Memory B cell (primary cell): ENCODE measurements at places on chromosomes 12 and 14.

- no peaks in the 10 kb centered on the region for H3K36me3 ChIP-seq
- DNase-seq = no peak
- H3K4me3 ChIP-seq = no peak overlapping the region
Measured at GRCh38 chr14:38868399-38869290, 234.4 kb downstream of the SEC23A start.

DNA sequence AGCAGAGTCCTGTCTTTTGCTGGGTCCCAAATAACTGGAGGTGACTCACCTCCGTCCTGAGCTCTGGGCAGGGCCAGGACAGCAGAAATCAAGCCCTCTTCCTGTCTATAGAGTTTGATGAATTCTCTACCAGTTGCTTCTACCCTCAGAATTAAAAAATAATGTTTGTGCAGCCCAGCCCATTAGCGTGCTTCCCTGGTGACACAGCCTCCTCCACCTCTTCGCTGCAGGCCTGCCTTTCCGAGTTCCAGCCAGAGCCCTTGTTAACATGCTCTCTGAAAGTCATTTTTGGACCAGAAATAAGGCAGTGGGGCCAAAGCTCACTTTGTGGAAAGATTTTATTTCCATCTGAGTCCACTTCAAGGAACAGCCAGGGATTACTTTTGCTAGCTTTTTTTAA is 94.0 kb downstream of the TBX5 start:
- H3K27me3 ChIP-seq = no peaks in the 10 kb centered on the region
- DNase-seq = no peak
- no peaks in the 10 kb centered on the region for H3K4me1 ChIP-seq
- no peaks in the 10 kb centered on the region for H3K36me3 ChIP-seq
- H3K27ac ChIP-seq = no peak overlapping the region

GRCh38 chr12:105281694-105282049 is 45.7 kb upstream of the APPL2 start:
- peaks cover 11% of the 10 kb centered on the region for H3K27me3 ChIP-seq
- H3K36me3 ChIP-seq = no peaks in the 10 kb centered on the region
- H3K4me3 ChIP-seq = no peak overlapping the region
- no peaks in the 10 kb centered on the region for H3K4me1 ChIP-seq

DNA sequence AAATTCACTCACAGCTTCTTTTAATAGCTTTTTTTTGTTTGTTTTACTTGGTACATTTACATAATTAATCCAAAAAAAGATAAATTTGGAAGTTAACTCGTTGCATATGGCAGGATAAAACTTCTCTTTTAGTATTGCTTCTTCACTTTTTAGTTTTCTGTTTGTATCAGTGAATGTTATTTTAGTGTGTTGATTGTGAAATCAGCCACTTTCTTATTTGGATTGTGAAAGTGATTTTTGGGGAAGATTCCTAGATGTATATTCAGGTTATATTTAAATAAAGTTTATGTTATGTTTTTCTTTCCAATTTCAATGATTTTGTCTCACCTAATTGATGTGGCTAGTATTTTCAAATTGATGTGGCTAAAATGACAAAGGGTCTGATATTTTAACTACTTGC is 693.9 kb upstream of the MGAT4C start:
- no peaks in the 10 kb centered on the region for H3K36me3 ChIP-seq
- H3K4me1 ChIP-seq = no peaks in the 10 kb centered on the region
- H3K27ac ChIP-seq = no peak overlapping the region
- no peaks in the 10 kb centered on the region for H3K27me3 ChIP-seq
- H3K4me3 ChIP-seq = no peak overlapping the region

DNA sequence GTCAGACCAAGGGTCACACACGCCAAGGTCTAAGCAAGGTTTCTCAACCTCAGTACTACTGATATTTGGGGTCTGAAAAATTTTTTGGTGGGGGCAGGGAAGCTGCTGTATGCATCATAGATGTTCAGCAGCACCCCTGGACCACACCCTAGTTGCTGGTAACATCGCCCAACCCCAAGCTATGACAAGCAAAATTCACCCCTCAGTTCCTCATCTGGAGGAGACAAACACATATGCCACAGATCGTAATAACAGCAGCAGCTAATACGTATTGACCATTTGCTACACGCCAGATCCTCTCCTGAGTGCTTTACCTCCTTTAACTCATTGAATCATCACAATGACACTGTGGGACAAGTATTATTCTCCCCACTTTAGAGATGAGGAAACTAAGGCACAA is 46.4 kb downstream of the ACTN1 start:
- H3K36me3 ChIP-seq = no peaks in the 10 kb centered on the region
- no peak for DNase-seq
- H3K27ac ChIP-seq = no peak overlapping the region
- H3K4me1 ChIP-seq = no peaks in the 10 kb centered on the region
- no peak overlapping the region for H3K4me3 ChIP-seq

GRCh38 chr12:6234906-6235305 is 34.7 kb downstream of the CD9 start:
- H3K27me3 ChIP-seq = no peaks in the 10 kb centered on the region
- H3K4me3 ChIP-seq = no peak overlapping the region
- DNase-seq = no peak
- no peak overlapping the region for H3K27ac ChIP-seq

DNA sequence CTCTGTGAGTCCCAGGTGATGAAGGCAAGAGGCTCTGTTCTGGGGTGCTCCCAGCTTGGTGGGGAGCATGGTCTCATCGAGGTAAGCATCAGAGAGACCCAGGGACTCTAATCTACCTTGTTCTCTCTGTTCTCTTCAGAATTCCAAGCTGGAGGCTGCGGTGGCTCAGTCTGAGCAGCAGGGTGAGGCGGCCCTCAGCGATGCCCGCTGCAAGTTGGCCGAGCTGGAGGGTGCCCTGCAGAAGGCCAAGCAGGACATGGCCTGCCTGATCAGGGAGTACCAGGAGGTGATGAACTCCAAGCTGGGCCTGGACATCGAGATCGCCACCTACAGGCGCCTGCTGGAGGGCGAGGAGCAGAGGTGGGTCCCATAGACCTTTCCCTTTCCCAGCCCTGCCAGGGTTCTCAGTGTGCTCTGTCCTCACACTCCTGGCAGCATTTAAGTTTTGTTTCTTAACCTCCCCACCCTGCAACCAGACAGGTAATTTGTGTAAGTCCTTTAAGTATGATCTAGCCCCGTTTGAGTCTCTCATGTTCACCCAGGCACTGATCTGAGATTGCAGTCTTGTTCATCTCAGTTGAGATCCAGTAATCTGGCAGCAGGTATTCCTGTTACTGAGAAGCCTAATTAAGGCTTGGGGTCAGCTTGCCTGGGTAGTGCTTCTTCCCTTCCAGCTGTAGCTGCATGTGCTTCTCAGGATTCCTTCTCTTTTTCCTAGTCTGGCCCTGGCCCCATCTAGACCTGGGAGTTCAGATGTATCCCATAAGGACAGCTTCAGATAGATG is 14.8 kb upstream of the KRT81 start:
- no peak overlapping the region for H3K4me3 ChIP-seq
- peaks cover 11% of the 10 kb centered on the region for H3K4me1 ChIP-seq
- H3K36me3 ChIP-seq = no peaks in the 10 kb centered on the region
- peaks cover 20% of the 10 kb centered on the region for H3K27me3 ChIP-seq

- no peaks in the 10 kb centered on the region for H3K36me3 ChIP-seq
- H3K27me3 ChIP-seq = no peaks in the 10 kb centered on the region
- H3K4me1 ChIP-seq = peaks cover 29% of the 10 kb centered on the region
- H3K4me3 ChIP-seq = no peak overlapping the region
- DNase-seq = no peak
Measured at GRCh38 chr12:106290666-106291065, 11.9 kb upstream of the TCP11L2 start.

DNA sequence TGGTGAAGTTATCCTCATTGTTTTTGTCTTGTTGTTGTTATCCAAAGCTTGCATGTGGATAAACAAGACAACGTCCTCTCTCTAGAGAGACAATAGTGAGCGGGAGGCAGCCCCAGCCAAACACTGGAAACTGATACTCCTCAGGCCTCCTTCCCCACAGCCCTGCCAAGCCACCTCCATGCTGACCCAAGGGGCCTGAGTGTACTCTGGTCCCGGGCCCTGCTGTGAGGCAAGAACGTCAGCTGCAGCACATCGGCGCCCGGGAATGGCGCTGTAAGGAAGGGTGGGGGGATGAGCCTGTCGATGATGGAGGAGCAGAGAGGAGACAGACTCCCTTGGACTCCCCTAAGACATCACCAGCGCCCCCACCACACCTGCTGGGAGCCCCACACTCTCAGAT is 83.6 kb downstream of the ANO2 start:
- peaks cover 6% of the 10 kb centered on the region for H3K27me3 ChIP-seq
- H3K27ac ChIP-seq = no peak overlapping the region
- H3K4me3 ChIP-seq = no peak overlapping the region
- DNase-seq = no peak
- H3K36me3 ChIP-seq = no peaks in the 10 kb centered on the region

DNA sequence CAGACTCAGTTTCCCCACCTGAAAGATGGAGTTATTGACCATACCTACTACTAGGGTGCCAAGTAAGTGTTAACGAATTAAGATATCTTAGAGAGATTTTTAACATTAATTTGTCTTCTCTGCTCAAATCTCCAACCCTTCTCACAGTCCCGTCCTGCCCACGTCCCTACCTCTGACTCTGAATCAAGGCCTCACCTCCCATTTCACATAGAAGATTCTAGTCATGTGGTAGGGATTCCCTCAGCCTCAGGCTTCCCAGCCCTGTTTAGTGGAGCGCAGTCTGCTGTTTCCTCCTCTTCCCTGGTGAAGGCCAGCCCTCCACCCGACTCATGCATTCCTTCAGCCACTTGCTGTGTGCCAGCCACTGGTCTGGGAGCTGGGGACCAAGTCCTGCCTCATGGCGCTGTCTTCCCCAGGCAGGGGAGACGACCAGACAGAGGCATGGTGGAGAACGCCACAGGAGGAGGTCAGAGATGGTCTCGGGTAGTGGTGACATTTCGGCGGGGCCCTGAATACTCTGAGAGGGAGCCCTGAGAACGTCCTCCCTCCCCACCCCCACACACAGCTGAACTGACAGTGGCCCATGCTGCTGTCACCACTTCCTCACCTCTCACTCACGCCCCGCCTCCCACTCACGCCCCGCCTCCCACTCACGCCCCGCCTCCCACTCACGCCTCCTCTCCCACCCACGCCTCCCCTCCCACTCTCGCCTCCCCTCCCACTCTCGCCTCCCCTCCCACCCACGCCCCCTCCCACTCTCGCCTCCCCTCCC is 38.8 kb downstream of the TMEM63C start:
- H3K4me3 ChIP-seq = no peak overlapping the region
- no peak overlapping the region for H3K27ac ChIP-seq
- no peak for DNase-seq

- no peaks in the 10 kb centered on the region for H3K4me1 ChIP-seq
- H3K27me3 ChIP-seq = no peaks in the 10 kb centered on the region
- no peak for DNase-seq
- no peaks in the 10 kb centered on the region for H3K36me3 ChIP-seq
- H3K4me3 ChIP-seq = no peak overlapping the region
- H3K27ac ChIP-seq = no peak overlapping the region
Measured at GRCh38 chr14:38329246-38329645, 73.4 kb upstream of the CLEC14A start.

DNA sequence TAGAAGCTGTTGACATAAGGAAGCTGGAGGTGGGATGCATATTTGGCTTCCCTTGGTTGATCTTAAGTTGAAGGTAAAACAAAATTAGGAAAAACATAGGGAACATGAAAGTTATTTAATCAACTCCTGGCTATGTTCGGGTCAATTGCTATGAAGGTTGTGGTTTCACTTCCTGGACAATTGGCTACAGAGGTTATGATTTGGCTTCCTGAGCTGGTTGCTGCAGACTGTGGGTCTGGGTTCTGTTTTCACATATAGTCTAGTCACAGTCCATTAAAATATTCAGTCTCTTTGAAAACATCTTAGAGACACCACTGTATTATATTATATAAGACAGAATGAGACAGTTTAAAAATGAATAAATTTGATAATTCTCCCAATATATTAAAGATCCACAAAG is 895.2 kb upstream of the USP15 start:
- no peak for DNase-seq
- H3K36me3 ChIP-seq = no peaks in the 10 kb centered on the region
- no peak overlapping the region for H3K27ac ChIP-seq

DNA sequence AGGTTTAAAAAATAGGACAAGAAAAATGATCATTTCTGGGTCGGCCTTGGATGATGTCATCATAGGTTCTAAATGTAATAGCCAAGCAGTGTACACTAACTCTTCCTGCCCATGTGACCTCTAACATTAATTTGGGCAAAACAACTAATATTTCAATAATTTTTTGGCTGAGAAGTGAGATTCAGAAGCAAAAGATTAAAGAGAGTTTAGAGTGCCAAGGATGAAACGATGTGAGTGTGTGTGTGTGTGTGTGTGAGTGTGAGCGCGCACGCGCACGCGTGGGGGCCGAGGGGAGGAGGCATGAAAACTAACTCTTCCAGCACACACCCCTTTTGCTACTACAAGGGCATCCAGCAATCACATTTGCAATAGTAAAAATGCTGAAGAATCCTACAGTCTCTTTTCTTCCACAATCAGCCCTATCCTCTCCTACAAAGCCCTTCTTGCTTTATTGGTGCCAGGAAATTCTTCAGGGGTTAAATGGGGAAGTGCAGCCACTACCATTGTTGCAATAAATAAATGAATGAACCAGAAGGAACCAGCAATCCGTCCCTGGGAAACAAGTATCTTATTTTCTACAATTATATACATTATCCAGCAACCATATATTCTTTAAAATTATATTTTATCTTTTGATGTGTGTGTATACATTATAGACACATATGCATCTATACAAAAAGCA is 52.9 kb downstream of the PEBP1 start:
- no peaks in the 10 kb centered on the region for H3K27me3 ChIP-seq
- H3K27ac ChIP-seq = no peak overlapping the region
- no peak overlapping the region for H3K4me3 ChIP-seq
- H3K4me1 ChIP-seq = peaks cover 11% of the 10 kb centered on the region
- H3K36me3 ChIP-seq = peaks cover 14% of the 10 kb centered on the region
- no peak for DNase-seq
